ENCODE measurements at places on chromosomes 3 and 15. TPM values are rescaled to one million over a fixed set of nuclear protein-coding genes. Genes with fewer than 3 reads are reported as not detected.

The LHFPL4 gene
- 31.2 TPM for total RNA-seq

The NRG4 gene
- total RNA-seq, result 2.2 TPM

The ZNF445 gene
- total RNA-seq, result 35.2 TPM

The DUOX1 gene
- 0.27 TPM for total RNA-seq

The ACAN gene
- total RNA-seq, result 0.45 TPM

The NMNAT3 gene
- 8.2 TPM for total RNA-seq

The ARGFX gene
- total RNA-seq, result not detected

The LMCD1 gene
- 3.4 TPM for total RNA-seq

DNA sequence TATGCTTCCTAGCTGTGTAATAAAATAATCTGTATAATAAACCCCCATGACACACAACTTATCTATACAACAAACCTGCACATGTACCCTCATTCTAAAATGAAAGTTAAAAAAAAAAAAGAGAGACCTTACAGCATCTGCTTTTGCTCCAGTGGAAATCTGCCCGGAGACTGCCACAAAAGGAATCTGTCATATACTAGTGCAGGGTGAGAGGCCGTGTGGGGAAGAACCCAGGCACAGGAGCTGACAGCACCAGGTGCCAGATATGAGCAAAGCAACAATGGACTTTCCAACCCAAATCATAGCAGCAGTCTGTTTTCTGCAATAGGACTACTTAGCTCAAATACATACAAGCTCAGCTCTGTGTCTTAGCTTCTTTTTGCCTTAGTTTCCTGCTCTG lies 346.5 kb downstream of the ROBO1 start:
- no peak for DNase-seq

- DNase-seq, result no peak
Observed at GRCh38 chr3:155356594-155357370, 63.3 kb upstream of the STRIT1 start.

GRCh38 chr3:25420147-25420546 lies 7.9 kb upstream of the RARB start:
- DNase-seq, result no peak

GRCh38 chr3:55891106-55891505 lies 404.0 kb upstream of the WNT5A start:
- DNase-seq, result no peak

GRCh38 chr3:58293516-58293915 lies 12.5 kb upstream of the RPP14 start:
- DNase-seq, result peak; percentile 74

- peak; percentile 16 for DNase-seq
Observed at GRCh38 chr15:80418892-80419537, 14.8 kb downstream of the ARNT2 start.

GRCh38 chr15:62847900-62848489 lies 194.6 kb upstream of the TPM1 start:
- DNase-seq, result peak; percentile 58

- DNase-seq, result no peak
Observed at GRCh38 chr3:128561504-128561903, 68.5 kb upstream of the GATA2 start.

- no peak for DNase-seq
Observed at GRCh38 chr15:67495585-67495984, 25.3 kb upstream of the C15orf61 start.

GRCh38 chr3:48848816-48849515 lies 1.3 kb upstream of the PRKAR2A start:
- DNase-seq, result no peak

DNA sequence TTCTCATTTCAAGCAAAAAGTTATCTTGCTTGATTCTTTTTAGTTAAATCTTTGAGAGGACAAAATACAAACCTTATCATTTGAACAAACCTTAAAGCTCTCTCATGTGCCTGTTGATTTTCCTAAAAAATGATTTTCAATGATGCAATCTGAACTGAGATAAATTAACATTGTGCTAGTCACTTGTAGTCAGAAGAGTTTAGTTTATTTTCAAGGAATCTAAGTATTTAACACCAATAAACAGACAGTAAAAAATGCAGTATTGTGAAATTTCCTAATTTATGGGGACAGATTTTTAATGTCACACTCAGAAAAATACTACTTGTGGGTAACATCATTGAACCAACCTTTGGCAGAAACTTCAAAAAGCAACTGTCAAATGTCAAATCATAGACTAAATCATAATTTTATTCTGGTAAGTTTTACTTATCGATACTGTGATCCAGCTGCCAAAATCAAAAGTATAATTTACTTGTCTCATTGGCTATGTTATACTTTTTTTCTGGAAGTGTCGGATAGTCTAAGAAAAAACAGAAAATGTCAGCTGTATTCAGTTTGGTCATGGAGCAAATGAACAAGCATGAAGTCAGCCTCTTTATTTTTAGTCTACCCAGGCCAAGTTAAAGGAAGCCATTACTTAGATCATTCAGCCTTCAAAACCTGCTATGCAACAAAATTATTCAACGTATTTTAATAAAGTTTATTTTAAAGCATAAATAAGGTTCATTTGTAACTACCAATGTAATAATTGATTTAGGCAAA lies 52.4 kb upstream of the FNDC3B start:
- DNase-seq, result no peak

DNA sequence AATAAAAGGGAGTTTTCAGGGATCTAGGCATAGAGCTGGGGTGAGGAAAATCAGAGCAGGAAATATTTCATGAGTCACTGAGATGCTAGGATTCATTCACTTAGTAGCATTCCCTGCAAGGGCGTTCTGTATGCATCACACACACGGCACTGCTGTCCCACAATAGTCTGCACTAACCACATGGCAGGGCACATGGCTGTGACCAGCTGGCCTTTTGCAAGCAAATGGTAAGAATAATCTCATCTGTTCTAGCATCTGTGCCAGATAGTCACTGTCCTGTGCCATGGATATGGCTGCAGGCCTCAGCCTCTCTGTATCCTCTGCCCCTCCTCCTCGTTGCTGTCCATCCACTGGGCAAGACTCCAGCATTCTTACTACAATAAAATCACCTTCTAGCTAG lies 37.8 kb downstream of the BOC start:
- DNase-seq, result no peak

DNA sequence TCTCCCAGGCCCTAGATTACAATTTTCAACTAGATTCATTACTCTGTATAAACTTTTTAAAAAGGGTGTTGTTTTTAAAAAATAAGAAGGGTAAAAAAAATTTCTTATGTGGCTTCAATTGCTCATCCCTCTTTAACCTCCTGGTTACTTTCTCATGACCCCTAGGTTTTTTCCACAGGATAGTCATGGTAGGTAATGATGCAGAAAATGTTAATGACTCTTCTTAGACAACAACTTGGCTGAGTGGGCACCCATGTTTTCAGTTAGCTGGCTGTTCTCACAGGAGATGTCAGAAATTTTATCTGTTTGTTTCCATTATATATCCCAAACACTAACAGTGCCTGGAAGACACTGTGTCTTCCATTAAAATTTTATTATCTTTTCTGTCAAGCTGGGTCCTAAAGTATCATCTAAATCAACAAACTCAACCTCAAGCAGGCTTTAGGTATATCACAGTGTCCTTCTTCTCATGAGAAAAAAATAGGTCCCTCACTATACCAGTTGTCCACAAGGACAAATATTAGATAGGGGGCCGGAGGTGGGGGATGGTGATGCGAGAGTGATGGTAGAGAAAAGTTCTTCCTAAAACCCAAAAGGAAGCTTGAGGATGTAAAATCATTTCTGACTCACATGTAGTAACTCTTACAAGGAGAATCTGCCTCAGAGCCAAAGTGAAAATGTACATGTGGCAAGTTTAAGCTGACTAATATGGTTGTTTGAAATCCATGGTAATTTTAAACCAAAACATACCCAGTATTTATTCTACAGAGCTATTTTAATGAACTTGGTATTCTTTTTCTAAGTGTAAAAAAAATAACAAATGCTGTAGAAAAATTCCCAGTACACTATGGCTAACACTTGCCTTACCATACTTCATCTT lies 43.3 kb downstream of the PLOD2 start:
- no peak for DNase-seq

- no peak for DNase-seq
Observed at GRCh38 chr3:28132941-28133340, 108.5 kb upstream of the CMC1 start.

DNA sequence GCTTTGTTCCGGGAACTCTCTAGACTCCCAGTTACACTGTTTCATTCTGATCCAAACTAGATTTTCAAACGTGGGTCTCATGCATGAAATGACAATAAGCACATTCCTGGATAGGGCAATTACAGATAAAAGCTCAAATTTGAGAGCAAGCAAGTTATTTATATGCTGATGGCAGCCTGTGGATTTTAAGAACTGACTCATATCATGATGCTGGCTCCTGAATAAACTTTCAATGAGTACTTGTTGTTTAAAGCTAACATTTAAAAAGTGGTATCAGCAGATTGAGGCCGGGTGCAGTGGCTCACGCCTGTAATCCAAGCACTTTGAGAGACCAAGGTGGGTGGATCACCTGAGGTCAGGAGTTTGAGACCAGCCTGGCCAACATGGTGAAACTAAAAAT lies 66.6 kb downstream of the LEO1 start:
- DNase-seq, result no peak

DNA sequence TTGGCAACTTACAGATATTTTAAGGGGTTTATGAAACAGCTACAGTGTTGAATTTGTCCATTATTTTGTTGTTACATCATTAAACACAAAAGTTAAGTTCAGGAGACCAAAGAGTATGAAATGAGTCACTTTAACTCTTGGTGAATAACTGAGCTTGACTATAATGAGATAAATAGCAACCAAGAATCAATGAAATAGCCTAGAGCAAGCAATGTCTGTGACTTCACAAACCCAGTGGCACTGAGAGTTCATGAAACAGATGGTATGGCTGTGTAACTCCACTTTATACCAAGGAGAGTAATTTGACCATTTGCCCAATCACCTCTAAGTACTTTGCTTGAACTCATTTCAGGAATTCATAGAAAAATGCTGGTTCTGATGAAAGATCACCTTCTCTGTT lies 169.6 kb upstream of the GADL1 start:
- DNase-seq, result no peak

GRCh38 chr3:38116471-38117162 lies 20.3 kb downstream of the ACAA1 start:
- DNase-seq, result no peak

DNA sequence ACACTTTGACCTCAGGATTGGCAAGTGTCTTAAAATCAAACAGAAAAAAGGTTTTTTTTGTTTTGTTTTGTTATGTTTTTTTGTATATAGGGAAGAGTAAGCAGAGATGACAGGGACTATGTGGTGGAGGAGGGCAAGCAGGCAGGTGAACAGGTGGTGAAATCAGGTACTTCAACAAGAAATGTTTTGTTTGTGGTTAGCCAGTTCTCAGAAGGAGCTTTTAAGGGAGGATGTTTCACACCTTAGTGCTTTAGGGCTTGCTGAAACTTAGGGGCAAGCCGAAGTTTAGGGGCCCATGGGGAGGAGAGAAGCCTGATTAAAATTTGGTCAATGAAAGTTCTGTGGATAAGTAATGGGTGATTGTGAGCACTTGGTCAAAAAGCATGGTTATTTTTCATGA lies 370.7 kb upstream of the SLCO3A1 start:
- no peak for DNase-seq

DNA sequence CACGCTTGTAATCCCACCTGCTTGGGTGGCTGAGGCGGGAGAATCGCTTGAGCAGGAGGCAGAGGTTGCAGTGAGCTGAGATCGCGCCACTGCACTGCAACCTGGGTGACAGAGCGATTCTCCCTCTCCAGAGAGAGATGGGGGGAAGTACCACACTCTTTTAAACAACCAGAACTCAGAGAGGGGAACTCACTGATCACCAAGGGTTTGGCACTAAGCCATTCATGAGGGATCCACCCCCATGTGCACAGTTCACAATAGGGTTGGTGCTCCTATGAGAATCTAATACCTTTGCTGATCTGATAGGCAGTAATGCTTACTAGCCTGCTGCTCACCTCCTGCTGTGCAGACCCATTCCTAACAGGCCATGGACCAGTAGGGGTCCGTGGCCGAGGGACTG lies 51.6 kb downstream of the QTRT2 start:
- DNase-seq, result no peak

DNA sequence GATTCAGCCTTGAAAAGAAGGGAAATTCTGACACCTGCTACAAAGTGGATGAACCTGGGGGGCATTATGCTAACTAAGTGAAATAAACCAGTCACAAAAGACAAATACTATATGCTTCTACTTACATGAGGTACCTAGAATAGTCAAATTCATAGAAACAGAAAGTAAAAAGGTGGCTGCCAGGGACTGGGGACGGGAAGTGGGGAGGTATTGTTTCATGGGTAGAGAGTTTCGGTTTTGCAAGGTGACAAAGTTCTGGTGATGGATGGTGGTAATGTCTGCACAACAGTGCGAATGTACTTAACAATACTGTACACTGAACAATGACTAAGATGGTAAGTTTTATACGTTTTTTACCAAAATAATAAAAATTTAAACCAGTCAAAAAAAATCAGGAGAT lies 4.8 kb downstream of the IDH2 start:
- DNase-seq, result no peak

DNA sequence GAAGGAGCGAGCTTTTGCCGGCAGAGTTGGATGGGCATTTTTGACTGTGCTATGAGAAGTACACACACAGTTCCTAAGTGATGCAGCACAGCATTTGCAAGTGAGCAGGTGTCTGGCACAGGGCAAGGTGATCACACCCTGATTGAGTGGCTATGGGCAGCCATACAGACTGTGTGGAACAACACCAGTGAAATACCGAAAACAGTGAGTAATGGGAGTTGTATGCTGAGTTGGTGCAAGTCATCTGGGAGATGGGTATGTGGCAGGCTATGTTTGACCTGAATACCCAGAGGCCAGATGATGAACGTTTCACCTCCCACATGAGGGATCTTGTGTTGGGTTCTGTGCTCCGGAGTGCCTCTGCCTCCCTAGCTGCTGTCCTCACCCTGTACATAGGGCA lies 53.5 kb upstream of the TIPARP start:
- no peak for DNase-seq

DNA sequence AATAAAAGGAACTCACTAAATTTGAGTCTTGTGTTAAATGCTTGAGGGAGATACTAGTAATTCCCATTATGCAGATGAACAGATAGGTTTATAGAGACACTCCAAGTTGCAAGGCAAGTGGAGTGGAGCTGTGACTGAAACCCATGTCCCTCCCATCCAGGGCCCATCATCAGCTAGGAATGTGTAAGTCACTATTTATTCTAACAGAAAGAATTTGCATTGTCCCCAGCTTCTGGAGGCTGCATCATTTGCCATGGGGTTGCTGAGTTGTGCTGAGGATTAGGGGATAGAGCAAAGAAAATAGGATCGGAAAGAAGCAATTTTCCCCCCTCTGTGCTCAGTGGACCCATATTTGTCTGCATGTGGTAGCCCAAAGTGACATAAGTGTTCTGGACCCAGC lies 197.4 kb upstream of the RGMA start:
- no peak for DNase-seq

DNA sequence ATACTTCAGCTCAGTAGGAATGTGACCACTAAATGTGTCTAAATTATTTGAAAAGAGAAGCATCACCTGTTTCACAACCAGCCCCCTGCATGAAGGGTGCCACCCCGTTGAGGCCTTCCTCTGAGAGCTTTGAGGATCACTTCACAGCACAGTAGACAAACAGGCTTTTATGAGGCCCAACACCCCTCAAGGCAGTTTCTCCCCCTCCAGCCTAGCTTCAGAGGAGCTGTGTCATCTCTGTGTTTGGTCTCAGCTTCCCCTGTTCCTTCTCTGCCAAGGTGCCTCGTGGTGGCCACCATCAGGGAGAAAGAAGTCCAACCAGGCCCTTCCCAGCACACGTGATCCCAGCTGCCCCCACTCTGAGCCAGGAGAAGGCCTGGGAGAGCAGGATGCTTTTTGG lies 21.6 kb upstream of the DUSP7 start:
- DNase-seq, result no peak

All from cerebellum (tissue), 4 donors.